ENCODE measurements at places on chromosomes 3 and 15.

GRCh38 chr3:42683875-42684598 lies 1.3 kb upstream of the KLHL40 start:
- no peak for DNase-seq

DNA sequence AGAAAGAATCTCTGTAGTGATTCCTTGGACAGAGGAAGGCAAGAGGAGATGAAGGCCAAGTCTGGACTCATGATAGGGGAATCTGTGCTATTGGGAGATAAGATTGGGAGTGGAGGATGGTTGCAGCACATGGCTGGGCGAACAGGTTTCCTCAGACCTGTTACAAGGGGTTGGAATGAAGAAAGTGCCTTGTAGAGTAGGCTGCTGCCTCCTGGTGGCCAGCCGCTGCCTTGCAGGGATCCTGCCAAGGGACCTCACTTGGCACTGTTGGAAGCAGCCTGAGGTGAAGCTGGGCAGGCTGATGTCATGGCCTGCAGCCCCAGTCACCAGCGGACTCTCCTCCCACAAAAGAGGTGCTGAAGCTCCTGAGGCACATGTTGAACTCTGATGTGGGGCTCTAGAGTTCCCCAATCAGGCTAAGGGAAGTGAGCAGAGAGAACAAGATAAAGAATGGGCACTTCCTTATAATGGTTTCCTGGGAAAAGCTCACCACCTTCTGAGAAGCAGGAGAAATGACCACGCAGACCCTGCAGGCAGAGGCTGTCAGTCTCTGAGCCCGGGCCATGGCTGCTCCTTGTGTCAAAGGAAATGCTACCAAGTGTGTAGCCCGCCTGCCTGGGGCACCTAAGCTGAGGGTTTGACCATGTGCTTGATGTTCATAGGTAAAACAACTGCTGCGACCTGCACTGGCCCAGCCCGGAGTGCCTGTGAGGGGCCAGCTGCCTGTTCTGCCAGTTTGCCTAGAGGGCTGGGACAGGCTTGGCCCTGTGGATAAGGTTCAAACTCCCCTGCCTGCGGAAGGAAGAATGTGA lies 1.6 kb upstream of the TEX264 start:
- peak; percentile 64 for DNase-seq

DNA sequence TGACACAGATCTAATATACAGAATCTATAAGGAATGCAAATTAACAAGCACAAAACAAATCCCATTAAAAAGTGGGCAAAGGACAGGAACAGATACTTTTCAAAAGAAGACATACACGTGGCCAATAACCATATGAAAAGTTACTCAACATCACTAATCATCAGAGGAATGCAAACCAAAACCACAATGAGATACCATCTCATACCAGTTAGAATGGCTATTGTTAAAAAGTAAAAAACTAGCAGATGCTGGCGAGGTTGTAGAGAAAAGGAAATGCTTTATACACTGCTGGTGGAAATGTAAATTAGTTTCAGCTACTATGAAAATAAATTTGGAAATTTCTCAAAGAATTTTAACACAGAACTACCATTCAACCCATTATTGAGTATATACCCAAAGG lies 50.7 kb downstream of the ADAMTS17 start:
- no peak for DNase-seq

DNA sequence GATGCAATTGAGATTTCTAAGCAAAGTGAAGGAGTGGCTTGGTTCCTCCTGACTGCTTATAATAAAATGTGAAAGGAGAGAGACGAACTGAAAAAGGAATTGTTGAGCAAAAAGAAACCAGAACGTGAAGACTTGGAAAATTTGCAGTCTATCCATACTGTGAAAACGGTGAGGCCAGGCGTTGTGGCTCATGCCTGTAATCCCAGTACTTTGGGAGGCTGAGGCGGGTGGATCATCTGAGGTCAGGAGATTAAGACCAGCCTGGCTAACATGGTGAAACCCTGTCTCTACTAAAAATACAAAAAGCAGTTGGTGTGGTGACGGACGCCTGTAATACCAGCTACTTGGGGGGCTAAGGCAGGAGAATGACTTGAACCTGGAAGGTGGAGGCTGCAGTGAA lies 56.7 kb upstream of the TSPAN3 start:
- no peak for DNase-seq

DNA sequence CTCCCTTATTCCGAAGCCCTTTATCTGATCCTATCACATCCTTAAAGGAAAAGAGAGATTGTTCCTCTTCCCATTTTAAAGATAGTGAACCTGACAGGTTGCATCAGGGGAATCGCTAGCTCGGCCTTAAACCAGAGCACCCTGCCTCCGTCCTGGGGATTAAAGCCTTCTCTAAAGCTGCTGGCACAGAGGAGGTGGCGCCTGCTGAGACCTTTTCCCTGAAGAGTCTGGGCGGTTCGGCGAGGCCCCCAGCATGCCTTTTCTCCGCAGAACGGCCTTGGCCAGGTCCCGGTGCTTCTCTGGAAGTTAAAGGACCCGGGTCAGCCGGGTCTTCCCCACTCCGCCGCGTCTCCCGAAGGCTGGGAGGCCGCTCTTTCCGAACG lies 593 bp downstream of the FAM219B start:
- no peak for DNase-seq

DNA sequence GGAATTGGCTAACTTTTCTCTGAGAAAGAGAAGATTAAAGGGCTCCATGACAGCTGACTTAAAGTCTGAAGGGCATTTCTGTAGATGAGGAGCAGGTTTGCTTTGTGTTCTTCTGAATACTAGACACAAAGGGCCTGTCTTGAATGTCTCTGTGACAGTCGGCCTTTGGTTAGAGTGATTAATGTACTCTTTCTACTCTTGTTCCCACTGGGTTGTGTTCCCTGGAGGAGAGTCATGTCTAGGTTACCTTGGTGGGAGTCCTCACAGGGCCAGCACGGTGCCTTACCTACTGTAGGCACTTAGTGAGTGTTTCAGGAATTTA lies 66.1 kb downstream of the MAP2K5 start:
- DNase-seq = no peak

DNA sequence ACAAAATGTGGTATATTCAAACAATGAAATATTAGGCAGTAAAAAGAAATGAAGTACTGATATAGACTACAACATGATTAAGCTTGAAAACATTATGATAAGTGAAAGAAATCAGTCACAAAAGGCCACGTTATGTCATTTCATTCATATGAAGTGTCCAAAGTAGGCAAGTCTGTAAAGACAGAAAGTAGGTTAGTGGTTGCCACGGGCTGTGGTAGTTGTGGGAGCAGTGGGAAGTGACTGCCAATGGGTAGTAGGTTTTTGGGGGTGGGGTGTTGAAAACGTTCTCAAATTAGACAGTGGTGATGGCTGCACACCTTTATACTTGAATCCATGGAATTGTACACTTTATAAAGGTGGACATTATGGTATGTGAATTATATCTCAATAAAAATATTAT lies 12.1 kb downstream of the GALNT15 start:
- no peak for DNase-seq

DNA sequence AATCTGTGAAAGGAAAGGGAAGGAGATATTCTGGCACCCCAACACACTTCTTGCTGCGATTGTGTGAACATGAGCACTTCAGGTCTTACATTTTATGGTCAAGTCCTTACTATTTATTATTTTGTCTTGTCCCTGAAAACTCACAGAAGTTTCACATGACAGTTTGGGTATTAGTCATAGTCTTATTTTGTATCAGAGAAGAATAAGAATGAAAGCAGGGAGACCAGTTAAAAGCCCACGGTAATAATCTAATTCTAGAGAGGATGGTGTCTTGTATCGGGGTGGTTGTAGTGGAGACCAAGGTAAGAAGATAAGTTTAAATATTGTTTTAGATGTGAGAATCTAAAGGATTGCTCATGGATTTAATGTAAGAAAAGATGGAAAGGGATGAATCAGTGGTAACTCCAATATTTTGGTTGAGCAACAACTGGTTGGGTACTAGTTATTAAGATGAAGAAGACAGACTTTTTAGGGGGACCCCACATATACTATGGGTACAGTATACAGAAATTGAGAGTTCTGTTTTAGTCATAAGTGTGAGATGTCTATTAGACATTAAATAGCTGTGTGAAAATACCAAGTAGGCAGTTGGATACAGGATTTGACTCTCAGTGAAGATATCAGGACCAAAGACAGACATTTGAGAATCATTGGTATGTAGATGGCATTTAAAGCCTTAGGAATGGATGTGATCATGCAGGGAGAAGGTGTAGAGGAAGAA lies 227.6 kb downstream of the MFSD1 start:
- DNase-seq = no peak

DNA sequence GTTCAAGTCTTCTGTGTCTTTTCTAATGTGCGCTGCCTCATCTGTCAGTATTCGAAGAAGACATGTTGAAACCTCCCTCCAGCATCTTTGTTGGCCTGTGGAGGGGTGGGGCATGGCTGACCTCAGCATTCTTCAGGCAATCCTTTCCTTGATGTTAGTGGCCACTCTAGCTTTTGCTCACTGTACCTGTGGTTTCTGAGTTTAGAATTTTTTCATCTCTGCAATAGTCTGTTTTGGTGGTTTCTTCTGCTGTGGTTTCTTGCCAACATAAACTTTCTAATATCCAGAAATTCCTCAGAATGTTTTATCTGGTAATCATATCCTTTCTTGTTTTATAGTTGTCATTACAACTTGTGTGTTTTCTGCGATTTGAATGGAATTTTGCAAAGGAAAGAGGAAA lies 251.3 kb upstream of the NR2E3 start:
- DNase-seq = no peak

GRCh38 chr15:47460795-47461573 lies 256.3 kb upstream of the SEMA6D start:
- no peak for DNase-seq

GRCh38 chr3:97530691-97531090 lies 233.9 kb upstream of the ARL6 start:
- no peak for DNase-seq
